Mesendoderm (in vitro differentiated cells): ENCODE measurements at places on chromosomes 4 and X.

GRCh38 chrX:120419463-120419862 lies 49.6 kb downstream of the LAMP2 start:
- no peak overlapping the region for H3K4me3 ChIP-seq
- DNase-seq = no peak
- H3K4me1 ChIP-seq = no peaks in the 10 kb centered on the region
- H3K36me3 ChIP-seq = no peaks in the 10 kb centered on the region
- no peak overlapping the region for H3K27ac ChIP-seq

- no peaks in the 10 kb centered on the region for H3K36me3 ChIP-seq
- DNase-seq = no peak
- no peak overlapping the region for H3K27ac ChIP-seq
- H3K4me3 ChIP-seq = no peak overlapping the region
Measured at GRCh38 chr4:25817059-25817681, 45.6 kb downstream of the SEL1L3 start.

DNA sequence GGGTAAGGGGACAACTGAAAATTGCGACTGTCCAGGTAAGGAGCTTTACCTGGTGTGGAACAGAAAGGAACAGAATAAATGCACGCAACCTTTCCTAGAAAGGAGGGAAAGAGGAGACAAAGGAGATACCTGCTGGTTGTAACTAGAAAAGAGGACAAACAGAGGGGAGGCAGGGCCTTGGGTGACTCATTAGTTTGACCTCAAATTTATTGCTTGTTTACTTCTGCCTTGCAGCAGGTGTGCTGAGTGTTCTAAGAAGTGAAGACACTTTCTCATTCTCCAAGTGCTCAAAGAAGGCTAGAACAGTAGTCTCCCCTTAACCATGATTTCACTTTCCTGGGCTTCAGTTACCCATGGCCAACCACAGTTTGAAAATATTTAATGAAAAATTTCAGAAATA lies 123.1 kb upstream of the BOD1L1 start:
- no peak overlapping the region for H3K4me3 ChIP-seq
- H3K27ac ChIP-seq = no peak overlapping the region
- no peaks in the 10 kb centered on the region for H3K4me1 ChIP-seq
- DNase-seq = no peak
- no peaks in the 10 kb centered on the region for H3K27me3 ChIP-seq

DNA sequence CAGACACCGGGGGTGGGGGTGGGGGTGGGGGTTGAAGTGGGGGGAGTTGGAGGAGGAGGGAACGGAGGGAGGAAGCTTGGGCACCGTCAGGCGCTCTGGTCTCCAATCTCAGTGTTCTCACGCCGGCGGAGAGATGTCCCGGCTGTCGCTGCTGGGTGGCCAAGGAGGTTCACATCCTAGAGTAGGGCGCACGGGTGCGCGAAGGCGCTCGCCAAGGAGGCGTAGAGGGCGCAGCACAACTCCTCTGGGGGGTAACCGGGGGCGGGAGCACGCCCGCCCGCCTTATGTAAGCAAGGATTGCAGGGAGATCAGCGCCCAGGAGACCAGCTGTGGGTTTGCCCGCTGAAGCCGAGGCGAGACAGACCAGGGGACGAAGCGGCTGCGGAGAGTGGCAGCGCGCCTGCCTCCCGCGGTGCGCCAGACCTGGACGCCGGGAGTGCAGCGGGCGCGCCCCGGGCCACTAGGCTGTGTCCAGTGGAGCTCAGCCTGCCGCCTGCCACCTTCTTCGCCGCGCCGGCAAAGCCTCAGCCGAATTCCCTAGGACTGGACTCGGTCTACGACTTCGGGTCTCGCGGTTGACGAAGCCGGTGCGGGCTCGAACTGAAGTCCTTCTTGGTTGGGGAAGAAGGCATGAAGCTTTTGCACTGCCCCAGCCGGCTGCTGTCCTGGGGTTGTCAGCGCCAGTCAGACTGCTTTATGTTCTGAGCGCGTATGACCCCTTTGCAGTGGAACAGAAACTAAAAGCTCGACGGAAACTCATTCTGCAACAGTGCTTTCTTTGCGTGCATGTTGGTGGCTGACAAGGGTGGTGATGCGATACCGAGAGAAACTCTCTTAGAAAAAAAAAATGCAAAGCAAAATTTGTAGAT lies 707 bp upstream of the UNC5C start:
- H3K4me3 ChIP-seq = peak overlapping the region; percentile 43
- no peaks in the 10 kb centered on the region for H3K4me1 ChIP-seq
- no peaks in the 10 kb centered on the region for H3K36me3 ChIP-seq
- no peak overlapping the region for H3K27ac ChIP-seq
- DNase-seq = peak; percentile 53
